ENCODE measurements at places on chromosomes 16 and 17.
A peak's percentile ranks its signal among the peaks of the same experiment; 100 is the strongest.

- peak; percentile 32 for DNase-seq
Observed at GRCh38 chr16:65754820-65755691, 611.4 kb upstream of the CDH5 start.

GRCh38 chr17:48626245-48627117, at the start of gene HOXB9:
Gene HOXB9 (minus strand): TSS chr17:48626358. CDS start chr17:48626269, 89 bp downstream.
- DNase-seq: no peak

GRCh38 chr16:5058476-5058875, 7.3 kb downstream of the C16orf89 start:
- DNase-seq: no peak

- DNase-seq: no peak
Observed at GRCh38 chr17:61454381-61455323, 2.4 kb downstream of the TBX4 start.

DNA sequence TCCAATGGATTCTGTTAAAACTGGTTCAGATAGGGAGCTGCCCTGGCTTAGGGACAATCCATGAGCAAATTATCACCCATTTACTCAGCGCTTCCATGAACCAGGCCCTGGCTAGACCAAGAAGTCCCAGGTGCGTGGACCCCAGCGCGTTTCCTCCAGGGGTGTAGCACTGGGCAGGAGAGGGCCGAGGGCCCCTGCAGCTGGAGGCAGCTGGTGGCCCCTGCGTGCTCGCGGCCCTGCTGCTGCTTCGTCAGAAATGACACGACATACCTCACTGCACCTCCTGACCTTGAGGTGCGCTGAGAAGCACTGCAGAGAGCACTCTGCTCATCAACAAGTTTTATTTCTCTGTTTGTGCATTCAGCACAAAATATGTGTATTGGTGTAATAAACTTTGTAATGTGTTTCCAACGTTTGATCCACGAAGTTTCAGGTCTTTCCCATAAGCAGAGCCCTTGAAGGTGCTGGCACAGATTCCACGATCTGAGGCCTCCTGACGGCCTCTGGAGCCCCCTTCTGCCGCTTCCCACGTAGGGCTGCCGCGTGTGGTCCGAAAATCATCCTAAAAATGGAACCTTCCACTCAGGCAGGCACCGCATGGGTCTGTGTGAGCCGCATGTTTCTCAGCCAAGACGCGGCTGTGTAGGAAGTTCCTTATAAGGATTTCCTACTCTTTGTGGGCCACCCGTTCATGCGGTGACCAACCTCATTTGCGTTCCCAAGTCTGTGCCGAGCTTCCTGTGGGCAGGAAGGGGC, 50.8 kb upstream of the ZCCHC14 start:
- DNase-seq: no peak

- DNase-seq: peak; percentile 85
Observed at GRCh38 chr16:75433732-75434413, 570 bp upstream of the CFDP1 start.

GRCh38 chr16:82750068-82750467, 123.3 kb downstream of the CDH13 start:
- no peak for DNase-seq

DNA sequence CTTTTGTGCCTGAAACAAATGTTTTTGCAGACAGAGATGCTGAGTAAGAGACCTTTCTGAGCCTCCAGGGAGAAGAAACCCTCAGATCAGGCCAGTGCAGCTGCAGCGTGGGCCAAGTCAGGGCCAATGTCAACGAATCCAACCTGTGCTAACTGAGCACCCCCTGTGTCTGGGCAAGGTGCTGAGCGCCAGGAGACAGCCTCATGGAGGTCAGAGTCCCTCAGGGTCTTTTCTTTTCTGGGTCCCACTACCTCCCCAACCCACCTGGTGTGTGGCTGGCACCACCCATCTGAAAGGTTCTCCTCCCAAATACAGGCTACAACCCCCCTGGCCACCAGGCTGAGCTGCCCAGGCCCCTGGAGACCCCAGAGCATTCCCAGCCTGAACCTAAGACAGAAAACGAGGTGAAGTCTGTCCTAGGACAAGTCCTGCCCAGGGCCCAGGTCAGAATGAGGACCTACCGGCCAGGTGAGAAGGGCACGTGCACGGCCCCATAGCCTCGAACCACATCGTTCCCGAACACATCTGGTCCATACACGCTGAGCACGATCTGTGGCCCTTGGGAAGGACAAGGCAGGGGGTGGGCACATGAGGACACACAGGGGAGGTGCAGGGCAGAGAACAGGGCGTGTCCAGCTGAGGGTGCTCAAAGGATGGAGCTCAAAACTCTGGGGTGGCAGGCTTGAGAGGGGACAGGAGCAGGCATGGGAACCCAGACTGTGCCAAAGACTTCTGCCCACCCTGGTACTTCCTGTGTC, 15.0 kb downstream of the B9D1 start:
- DNase-seq: no peak

DNA sequence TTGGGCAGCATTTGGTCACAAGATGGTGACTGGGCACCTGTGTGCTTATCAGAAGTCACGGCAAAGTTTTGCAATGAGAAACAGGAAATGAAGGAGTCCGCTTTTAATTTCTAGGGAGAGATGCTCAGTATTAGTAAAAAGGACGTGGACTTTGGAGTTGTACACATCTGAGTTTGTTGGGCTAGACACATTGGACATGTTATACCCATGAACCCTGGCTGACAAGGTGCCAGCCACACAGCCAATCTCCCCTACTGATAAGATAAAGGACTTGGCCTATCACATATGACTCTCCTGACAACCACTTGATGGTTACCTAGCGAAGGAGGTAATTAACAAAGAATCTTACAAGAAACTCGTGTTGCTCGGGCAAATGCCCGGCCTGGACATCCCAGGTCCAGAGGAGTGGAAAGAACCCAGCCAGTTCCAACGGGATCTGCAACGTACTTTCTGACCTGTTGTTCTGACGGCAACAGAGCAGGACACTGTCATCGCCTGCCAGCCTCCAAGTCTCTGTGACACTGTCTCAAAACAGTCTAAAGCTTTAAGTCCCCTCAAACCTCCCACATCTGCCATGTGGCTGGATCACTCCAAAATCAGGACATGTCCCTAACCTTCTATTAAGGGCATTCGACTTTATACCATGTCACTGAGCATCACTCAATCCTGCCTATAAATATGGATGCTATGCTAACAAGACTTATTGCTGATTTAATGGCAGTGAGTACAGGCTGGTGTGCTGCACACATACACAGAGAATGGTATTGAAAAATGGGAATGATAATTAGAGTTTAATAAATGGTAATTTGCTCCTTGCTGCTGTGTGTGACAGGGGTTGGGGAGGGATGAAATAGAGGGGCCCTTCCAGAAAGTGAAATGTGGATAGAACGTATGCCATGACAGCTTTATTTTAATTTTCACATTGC, 47.6 kb upstream of the LYRM9 start:
- DNase-seq: no peak

DNA sequence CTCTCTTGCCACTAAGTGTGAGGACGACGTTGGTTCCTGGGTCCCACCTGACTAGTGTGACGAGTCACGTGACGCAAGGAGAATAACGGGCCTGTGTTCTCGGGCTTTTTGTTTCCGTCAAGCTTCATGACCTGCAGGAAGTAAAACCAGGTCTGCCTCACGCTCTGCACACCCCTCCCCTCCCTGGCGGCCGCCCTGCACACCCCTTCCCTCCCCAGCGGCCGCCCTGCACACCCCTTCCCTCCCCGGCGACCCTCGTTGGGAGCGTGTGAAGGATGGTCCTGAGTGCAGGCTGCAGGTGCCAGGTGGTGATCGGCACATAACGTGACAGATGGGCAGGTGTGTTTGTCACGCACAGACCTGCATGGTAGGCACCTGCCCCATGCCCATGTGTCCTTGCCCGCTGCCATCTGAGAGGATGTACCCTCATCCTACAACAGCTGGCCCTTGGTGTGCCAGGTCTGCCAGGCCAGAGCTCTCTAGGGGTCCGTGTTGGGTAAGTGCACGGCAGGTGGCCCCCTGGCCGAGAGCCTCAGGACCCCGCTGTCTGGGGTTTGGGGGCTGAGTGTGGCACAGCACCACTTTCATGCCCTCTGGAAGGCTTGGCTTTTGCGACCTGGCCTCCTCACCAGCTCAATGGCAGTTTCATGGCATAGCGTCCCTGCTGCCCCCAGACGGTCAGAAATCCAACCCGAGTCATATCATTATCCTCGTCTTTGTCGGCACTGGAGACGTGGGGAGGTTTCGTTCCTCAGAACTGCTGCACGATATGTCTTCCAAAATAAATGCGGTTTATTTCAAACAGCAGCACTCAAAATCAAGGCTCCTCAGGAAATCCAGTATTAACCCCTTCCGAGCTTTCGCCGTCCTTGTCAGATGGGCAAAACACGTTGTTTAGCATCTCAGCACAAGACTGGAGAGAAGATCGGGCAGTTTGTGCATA, 191.8 kb upstream of the CHMP6 start:
- DNase-seq: no peak

GRCh38 chr17:50147841-50148225, 2.6 kb downstream of the PPP1R9B start:
- no peak for DNase-seq

DNA sequence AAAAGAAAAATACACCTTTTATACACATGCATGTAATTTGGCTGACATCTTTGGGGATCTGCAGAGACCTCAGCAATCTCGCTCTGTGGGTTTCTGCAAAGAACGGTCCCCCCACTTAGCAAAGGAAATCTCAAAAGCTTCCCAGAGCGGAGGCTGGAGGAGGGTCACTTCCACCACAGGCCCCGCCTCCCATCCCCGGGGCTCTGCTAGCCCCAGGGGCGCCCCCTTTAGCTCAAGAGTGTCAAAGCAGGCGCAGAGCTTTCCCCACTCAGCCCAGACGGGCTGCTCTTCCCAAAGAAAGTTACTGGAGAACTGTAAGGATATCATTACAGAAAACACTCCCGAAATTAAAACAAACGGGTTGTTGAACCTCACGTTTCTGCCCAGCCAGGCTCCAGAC, 11.4 kb downstream of the SLC13A5 start:
- no peak for DNase-seq

GRCh38 chr16:88315543-88316105, 67.1 kb upstream of the ZNF469 start:
- DNase-seq: no peak

DNA sequence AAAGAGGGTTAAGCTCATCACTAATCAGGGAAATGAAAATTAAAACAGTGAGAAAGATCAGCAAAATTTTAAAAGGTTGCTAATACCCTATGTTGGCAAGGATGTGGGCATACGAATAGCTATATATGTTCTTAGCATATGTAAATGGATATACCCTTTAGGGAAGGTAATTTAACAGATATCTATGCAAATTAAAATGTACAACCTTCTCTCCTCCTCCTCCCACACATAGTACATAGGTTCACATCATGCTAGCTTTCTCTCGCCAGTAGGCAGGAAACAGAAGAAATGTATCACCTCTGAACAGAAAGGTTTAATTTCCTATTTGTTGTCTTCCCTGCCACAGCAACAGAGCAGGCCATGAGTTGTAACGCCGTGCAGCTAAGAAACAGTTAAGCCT, 103.8 kb downstream of the CDYL2 start:
- DNase-seq: no peak

DNA sequence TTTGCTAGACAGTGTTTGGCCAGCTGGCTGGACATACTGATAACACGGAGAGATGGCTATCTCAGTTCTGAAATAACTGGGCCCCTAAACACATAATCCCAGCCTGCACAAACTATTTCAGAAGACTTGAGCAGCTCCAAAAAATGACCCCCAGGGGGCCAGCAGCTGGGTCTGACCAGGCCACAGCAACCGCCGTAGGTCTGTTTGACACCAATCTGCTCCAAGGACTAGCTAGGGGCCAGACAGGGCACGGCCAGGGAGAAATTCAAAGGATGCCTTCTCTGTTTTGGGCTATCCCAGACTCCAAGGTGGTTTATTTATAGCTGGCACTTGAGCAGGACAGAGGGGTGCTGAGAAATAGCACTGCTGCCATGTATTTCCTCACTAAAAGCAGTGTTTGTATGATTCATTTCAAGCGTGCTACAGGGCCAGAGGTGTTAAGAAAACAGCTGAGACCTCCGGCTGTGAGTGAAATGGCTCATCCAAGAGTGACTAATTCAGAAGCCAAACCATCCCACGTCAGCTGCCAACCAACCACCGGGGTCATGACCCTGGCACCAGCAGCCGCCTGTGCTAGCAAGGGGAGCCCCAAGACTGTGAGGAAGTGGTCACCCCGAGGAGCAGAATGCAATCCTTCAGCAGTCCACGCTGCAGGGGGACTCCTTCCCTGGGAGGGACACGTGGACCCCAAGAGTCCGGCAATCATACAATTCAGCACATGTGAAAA, 5.7 kb downstream of the GGA2 start:
- DNase-seq: peak; percentile 57

DNA sequence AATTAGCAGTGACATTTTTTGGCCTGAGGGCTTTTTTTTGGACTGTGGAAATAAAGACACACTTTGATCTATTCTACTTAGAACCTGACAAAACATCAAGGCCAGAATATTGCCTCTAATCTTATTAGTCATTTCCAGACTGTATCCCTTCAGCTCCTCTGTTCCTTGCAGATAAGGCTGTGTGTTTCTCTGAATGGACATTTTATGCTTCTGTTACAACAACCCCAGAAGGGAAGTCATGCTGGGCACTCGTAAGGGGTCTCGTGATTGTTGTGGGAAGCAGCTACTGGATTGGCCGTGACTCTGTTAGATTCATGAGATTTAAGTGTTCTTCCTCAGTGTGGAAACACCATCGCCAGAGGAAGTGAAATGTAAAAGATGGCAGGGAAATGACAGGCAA, 31.6 kb upstream of the HS3ST2 start:
- no peak for DNase-seq

- peak; percentile 25 for DNase-seq
Observed at GRCh38 chr17:47663912-47664623, 14.3 kb downstream of the KPNB1 start.

DNA sequence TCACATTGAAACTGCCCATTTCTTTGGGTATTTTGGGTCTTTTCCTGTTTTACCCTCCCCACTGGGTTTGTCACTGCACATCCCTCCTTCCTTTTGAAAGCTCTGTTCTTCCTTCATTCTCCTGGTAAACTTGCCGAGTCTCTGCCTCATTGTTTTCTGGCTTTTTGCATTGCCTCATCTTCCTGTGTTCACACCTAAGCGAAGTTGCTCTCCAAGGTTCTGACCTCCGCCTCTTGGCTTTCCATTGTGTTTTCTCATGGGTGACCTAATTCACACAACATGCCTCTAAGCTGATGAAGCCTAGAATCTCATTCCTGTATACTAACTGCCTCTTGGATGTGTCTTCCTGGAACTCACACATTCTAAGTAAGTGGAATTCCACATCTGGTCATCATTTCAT, 1096.1 kb upstream of the EEF2KMT start:
- DNase-seq: no peak

GRCh38 chr17:79536212-79536840, 74.5 kb downstream of the RBFOX3 start:
- DNase-seq: no peak

- DNase-seq: no peak
Observed at GRCh38 chr16:73047536-73048291, at the start of gene ZFHX3. Gene ZFHX3 (minus strand): TSS chr16:73048128. CDS start chr16:72960145, 87,983 bp downstream.

All from fibroblast of skin of left quadriceps (primary cell).